ENCODE measurements at places on chromosomes 4 and X.

GRCh38 chr4:60173103-60173502 lies 1027.0 kb upstream of the ADGRL3 start:
- no peak for DNase-seq

DNA sequence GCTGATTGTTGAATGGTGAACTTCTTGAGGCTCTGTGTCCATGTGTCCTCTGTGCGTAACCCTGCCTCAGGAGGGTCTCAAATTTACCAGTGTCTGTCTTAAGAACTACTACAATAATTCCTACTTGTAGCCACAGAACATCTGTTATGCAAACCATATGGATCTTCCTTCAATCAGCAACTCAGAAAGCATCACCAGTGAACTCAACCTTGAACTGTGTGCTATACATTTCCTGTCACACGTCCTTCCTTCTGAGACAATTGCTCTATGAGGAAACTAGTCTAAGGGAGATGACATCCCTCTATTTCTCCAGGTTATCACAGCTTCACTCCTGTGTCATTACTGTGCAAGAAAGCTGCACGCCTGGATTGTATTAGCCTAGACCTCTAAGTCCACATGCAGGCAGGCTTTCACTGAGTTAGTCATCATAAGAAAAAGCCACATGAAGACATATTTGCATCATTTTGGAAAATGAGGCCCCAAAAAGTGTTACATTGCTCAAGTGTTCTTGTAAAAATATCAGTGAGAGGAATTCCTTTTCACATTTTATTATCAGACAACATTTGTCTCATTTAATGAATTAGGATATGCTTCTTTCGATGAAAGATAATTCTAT lies 157.8 kb downstream of the AFF2 start:
- DNase-seq, result no peak

GRCh38 chrX:44843753-44844152 lies at the start of gene DUSP21:
DUSP21 (plus strand) TSS chrX:44844021; CDS start chrX:44844133, 112 bp downstream.
- no peak for DNase-seq

DNA sequence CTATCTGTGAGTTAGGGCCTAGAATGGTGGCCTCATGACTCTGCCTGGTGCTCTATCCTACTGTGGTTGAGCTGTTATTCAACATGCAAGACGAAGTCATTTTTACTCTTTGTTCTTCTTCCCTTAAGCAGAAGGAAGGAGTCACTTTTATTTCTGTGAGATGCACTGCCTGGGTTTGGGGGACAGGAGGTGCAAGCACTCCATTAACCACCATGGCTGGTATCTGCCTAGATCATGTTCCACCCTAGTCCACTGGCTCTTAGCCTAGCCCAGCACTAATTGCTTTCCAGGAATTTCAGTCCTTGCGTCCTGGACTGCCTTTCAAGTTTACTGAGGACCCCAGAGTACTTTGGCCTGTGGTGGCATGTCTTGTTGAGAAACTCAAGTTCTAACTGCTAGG lies 1182.7 kb downstream of the FSTL5 start:
- no peak for DNase-seq

- no peak for DNase-seq
These were observed 552.7 kb downstream of the RAPGEF2 start for GRCh38 chr4:159655547-159655946.

- DNase-seq, result no peak
These were observed 164.9 kb downstream of the DTHD1 start for GRCh38 chr4:36446275-36446674.

- no peak for DNase-seq
These were observed 48.0 kb upstream of the NAP1L5 start for GRCh38 chr4:88745581-88746163.

DNA sequence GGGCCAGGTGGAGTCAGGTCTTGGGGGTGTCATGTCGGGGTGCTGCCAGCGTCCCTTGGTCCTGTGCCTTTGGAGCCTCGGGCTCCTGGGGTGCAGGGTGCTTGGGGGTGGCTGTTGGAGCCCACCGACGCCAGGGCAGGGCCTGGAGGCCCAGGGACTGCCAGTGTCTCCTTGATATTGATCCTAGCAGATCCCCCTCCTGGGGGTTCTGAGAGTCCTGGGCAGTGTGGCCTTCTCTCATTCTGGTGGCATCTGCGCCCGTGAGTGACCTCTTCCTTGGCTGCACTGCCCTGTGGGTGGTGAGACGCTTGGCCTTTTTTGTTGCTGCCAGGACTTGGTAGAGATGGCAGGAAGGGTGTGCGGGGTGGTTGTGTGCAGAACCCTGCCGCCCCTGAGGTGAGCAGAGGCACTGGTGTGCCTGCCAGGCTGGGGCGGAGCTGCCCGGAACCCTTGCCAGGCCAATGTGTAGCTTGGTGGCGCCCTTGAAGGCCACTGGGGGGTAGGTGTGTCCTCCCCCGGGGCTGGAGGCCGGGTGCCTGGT lies 7.0 kb downstream of the NAT8L start:
- DNase-seq, result no peak

DNA sequence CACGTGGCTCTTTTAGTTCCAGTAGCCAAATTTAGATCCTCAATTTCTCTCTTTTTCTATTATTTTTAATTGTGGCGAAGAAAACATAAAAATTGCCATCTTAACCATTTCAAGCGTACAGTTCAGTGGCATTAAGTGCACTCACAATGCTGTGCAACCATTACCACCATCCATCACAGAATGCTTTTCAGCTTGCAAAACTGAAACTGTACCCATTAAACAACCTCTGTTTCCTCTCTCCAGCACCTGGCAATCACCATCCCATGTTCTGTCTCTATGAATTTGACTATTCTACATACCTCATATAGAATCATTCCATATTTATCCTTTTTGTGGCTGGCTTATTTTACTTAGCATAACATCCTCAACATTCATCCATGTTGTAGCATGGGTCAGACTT lies 74.9 kb downstream of the METTL14 start:
- no peak for DNase-seq

DNA sequence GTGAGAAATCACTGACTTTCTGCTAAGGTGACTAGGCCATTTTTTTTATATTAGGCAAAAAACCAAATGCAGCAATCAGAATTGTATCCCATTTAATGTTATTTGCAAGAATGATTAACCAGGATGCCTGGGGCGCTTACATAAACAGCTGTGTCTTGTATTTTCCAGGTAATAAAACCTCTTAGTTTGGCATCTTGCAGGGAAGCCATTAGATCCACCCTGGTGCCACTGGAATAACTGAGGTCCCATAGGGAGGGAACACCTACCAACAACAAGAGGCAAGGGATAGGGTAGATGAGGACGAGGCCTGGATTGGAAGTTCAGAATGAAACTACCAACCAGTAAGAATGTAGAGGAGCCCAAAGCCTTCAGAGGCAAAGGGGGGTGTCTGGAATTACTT lies 288.3 kb downstream of the ARHGAP24 start:
- no peak for DNase-seq

- DNase-seq, result no peak
These were observed 225.6 kb downstream of the ARHGAP10 start for GRCh38 chr4:147957446-147957845.

GRCh38 chr4:137267024-137267423 lies 265.3 kb downstream of the PCDH18 start:
- no peak for DNase-seq
